Right forelimb (tissue), 1 donor: ENCODE measurements at places on chromosomes 11 and 22.

DNA sequence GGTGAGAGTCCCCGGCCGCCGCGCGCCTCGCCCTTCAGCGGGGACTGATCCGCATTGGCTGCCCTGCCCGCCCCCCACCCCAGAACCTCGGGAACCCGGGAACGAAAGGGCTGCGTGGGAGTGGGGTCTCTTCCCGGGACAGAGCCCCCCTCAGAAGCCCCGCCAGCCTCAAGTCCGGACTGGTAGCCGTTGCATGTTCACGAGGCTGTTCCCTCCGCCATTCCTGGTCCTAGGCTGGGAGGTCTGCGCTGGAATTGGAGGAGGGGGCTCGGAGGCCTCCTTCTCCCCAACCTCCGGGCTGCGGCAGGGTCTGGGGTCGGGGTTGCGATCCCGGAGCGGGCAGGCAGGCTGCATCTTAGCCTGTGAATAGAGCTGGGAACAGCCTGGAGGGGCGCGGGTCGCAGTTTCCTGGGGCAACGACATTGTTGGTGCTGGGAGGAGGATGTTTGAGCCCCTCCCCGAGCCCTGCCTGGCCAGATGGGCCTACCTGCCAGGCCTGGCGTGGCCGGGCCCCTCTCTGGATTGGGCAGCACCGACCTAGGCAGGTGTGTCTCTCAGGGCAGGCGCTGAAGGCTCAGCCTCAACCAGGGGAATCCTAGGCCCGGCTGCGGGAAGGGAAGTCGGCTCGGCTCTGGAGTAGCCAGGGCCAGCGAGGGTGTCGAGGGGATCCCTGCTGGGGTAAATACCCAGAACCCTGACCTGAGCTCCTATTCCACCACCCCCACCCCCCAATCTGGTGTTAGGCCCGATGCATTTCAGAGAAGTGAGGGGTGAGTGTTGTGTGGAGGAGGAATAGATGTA is 670 bp downstream of the MAPK8IP1 start:
- DNase-seq = no peak

DNA sequence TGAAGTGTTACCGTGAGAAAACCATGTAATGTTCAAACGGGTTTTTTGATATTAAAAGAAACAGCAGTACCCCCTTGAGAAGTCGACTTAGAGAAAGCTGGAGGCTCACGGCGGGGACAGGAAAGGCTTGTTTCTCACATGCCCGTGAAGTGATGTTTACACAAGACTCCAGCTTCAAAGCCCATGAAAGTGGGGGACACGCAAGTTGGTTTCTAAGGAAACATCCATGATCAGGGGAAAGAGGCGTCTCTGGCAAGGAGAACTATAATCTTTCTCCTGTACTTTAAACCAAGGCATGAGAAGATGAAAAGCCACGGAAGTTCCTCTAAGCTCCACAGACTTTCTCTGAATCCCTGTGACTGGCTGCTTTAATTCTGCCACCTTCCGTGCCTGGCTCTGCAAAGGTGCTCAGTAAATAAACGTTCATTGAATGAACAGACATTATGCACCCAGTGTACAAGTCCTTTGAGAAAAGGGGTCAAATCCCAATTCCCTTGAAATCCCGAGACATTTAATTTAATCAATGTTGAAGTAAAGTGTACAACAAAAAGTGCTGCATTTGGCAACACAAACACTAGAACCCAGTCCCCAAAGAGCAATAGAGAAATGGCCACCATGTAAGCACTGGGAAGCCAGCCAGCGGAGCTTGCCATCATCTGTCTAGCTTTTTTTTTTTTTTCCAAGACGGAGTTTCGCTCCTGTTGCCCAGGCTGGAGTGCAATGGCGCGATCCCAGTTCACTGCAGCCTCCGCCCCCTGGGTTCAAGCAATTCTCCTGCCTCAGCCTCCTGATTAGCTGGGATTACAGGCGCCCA is 58.7 kb downstream of the AHNAK start:
- no peak for DNase-seq

- no peak for DNase-seq
These were observed 5.6 kb downstream of the LIPT2 start for GRCh38 chr11:74487875-74488274.

DNA sequence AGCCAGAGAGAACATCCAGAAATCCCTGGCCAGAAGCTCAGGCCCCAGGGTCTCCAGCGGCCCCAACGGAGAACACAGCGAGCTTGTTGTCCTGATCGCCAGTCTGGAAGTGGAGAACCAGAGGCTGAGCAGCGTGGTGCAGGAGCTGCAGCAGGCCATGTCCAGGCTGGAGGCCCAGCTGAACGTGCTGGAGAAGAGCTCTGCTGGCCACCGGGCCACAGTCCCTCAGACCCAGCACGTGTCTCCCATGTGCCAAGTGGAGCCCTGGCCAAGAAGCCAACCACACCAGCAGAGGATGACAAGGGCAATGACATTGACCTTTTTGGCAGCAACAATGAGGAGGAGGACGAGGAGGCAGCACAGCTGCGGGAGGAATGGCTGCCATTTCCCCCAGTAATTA is 20.6 kb upstream of the SCGB1D1 start:
- DNase-seq = no peak

DNA sequence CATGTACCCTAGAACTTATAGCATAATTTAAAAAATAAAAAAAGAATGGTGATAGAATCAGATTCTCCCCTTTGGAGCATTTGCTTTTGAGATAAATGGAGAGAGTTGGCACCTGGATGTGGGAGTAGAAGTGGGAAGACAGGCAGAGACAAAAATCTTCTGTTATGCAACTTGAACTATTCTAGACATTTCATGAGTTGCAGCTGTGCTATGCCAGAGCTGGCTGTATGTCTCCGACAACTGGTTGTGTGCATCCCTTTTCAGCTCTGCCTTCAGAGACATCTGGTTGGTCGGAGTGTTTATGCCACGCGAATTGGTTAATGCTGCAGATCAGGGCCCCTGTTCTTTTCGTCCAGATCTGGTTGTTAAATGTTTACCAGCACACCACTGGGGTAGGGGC is 161.3 kb downstream of the JRKL start:
- DNase-seq = no peak

DNA sequence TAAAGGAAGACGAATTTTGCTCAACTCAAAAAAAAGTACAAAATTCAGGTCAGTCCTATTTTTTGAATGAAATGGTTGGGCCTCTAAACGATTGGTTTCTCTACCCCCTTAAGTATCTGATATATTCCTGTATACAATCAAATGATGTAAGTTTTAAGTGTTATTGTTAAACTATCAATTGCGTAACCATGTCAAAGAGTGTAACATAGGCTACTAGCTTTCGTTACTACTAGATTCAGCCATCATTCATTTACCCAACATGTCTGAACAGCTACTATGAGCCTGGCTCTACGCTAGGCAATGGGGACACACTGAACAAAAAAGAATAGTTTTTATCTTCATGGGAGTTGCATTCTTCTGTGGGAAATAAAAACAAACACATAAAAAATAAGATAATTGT is 3.3 kb downstream of the RAB6A start:
- DNase-seq = no peak
